Smooth muscle cell of the umbilical artery (primary cell): ENCODE measurements at places on chromosomes 16 and 17. TPM values are rescaled to one million over a fixed set of nuclear protein-coding genes. Genes with fewer than 3 reads are reported as not detected.

Gene COX6A2
- not detected in 2 replicates for total RNA-seq

Gene FOXJ1
- total RNA-seq = not detected in 2 replicates

Gene SLC6A4
- not detected in 2 replicates for total RNA-seq

Gene ZNF423
- total RNA-seq = under 0.01 and 0.09 TPM in 2 replicates

Gene CACNG3
- not detected in 2 replicates for total RNA-seq

Gene FN3KRP
- total RNA-seq = 9.2 and 15.0 TPM in 2 replicates

Gene ITGAD
- total RNA-seq = not detected in 2 replicates

Gene ORAI3
- total RNA-seq = 36.4 and 49.0 TPM in 2 replicates

Gene KCNJ12
- total RNA-seq = 0.89 and 1.5 TPM in 2 replicates

Gene RPRML
- total RNA-seq = not detected in 2 replicates

Gene SMPD3
- not detected in 2 replicates for total RNA-seq

Gene CACNG5
- not detected in 2 replicates for total RNA-seq

Gene TMC8
- total RNA-seq = not detected in 2 replicates
